ENCODE measurements at places on chromosomes 13 and 19.

- DNase-seq = no peak
Measured at GRCh38 chr13:53054569-53054968, 26.0 kb downstream of the OLFM4 start.

DNA sequence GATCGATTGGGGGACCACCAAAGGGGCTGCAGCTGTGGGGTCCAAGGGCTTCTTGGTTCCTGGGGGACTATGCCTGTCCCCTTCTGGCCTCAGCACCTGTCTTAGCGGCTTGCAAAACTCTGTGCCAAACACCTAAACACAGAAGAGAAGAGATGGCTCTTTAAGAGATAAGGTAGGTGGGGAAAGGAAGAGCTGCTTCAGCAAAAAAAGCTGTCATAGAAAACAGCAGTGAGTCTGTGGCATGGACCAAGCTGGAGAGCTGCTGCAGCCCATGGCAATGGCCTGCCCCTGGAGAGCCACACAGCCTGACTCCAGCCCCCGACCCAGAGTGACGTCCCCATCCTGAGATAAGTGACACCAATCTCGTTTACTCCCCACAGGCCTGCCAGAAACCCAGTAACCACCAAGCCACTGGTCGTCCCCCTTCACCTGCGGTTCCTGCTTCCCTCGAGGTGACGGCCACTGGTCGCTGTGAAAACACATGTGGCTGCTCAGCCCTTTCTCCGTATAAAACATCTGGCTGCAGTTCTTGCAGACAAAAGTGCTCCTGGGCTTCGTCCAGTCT lies 25.0 kb upstream of the NAPA start:
- DNase-seq = no peak

GRCh38 chr19:29372461-29372860 lies 153.3 kb upstream of the VSTM2B start:
- DNase-seq = no peak

DNA sequence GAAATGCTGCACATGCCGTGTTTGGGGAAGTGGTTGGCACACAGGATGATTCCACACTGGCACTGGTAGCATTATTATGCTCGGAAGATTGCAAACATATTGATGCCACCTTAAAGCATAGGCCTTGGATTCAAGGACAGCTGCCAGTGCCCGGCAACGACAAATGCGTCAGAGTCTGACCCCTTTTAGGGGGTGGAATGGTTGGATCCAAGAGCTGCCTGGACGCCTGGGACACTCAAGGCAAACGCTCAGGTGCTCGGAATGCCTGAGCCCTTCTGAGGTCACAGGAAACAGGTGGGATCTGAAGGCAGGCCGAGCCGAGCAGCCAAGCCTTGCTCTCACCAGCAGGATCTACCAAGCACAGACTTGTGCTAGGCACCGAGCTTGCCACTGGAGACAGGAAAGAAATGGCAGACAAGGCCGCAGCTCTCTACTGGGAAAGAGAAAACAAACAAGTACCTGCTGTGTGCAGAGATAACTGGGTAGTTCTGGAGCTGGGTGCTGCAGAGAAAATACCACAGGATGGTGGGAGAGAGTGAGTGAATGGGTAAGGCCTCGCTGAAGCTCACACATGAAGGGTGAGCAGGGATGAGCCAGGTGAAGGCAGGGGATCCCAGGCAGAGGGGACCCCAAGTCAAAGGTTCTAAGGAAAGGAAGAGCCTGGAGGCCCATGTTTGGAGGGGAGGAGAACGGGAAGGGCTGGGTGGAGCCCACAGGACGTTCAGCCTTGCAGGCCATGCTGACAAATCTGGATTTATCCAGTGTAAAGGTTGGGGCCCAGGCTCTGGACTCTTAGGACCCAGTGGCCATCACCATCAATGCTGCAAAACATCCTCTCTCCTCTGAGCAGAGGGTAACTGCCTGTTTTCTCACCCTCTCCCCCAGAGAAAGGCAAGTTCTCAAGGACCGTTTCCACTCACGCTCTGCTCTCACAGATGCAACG lies 9.2 kb downstream of the RANBP3 start:
- no peak for DNase-seq

All from stimulated activated CD4-positive, alpha-beta T cell treated with anti-CD3 and anti-CD28 coated beads, Interleukin-12 subunit alpha, Interleukin-12 subunit beta, amount 100 ng/mL, for 24 hours (primary cell).